ENCODE measurements at places on chromosomes 16 and 17.

- DNase-seq = no peak
These were observed 225.2 kb upstream of the MPHOSPH6 start for GRCh38 chr16:82395212-82395611.

- no peak for DNase-seq
These were observed 76.3 kb upstream of the AXIN2 start for GRCh38 chr17:65637786-65638185.

DNA sequence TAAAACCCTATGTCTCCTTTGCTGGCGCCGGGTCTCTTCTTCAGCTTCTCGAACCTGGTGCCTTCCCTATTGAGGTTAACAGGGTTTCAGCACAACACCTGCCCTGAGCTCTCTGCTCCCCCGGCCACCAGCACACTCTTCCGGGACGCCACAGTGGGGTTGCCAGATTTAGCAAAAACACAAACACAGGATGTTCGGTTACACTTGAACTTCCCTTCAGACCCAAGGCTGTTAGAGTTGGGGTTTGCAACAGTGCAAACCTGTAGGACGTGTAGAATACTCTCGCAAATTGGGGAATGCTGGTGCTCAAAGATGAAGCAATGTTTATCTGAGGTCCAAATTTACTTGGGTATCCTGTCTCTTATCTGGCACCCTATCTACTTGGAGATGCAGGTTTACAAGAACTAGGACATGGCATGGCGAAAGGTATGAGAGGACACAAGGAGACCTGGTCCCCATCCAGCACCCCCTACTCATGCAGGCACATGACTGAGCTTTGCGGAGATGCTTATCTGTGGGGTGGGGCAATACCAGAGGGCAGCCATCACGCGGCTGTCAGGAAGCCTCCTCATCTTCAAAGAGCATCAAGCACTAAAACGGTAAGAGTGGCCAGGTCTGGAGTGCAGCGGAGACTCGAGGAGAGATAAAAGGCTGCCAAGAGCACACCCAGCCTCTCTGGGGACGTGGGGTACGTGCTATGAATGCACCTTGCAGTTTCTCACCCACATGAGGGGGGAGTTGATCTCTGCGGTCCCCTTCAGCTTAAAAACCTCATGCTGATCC is 52.8 kb downstream of the SDK2 start:
- no peak for DNase-seq

- DNase-seq = no peak
These were observed 29.0 kb upstream of the HEATR6 start for GRCh38 chr17:60107526-60108257.

- DNase-seq = no peak
These were observed 4.2 kb upstream of the SREBF1 start for GRCh38 chr17:17840751-17841591.

- DNase-seq = no peak
These were observed 239.8 kb upstream of the CCL2 start for GRCh38 chr17:34015253-34015652.

DNA sequence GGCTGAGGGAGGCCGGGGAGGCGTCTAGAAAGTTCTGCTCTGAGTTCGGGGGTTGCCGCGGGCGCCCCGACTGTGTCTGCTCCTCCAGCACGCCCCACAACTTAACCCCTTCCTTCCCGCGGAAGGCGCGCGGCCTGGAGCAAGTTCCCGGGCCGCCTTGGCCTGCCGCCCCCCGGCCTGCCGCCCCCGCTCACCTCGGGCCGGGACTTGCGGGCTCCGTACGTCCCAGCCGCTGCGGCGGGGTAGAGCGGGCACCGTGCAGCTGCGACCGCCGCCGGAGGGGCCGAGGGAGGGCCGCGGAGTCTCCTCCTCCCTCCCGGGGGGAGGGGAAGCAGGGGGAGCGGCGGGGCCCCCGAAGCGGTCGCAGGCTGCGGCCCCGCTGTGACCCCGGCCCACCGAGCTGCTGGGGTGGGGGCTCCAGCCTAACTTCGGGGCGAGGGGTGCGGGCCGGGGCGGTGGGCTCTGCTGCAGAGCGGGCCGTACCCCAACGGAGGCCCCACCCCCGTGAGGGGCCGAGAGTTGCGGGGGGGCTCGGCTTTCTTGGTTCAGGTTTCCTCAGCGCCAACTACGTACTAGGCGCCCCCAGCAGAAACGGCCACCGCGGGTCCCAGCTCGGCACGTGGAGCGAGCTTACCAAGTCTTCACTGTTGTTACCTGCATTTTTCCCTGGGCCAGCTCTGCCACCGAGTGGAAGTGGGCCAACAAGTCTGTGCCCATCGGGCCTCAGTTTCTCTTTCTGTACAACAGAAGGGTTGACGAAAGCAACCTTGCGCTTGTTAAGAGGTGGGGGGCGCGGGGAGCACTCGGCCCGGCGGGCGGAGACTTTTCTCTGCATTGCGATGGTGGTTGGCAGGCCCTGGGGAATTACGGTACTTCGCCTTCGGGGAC is at the start of gene CCDC102A:
CCDC102A (minus strand) TSS at position 266 of the 888 bp plus-strand sequence. CDS start 7,394 bp downstream, outside the sequence.
- DNase-seq = no peak

GRCh38 chr16:73543331-73543969 is 495.5 kb upstream of the ZFHX3 start:
- no peak for DNase-seq

- no peak for DNase-seq
These were observed 61.4 kb upstream of the ARHGAP44 start for GRCh38 chr17:12727881-12728280.

DNA sequence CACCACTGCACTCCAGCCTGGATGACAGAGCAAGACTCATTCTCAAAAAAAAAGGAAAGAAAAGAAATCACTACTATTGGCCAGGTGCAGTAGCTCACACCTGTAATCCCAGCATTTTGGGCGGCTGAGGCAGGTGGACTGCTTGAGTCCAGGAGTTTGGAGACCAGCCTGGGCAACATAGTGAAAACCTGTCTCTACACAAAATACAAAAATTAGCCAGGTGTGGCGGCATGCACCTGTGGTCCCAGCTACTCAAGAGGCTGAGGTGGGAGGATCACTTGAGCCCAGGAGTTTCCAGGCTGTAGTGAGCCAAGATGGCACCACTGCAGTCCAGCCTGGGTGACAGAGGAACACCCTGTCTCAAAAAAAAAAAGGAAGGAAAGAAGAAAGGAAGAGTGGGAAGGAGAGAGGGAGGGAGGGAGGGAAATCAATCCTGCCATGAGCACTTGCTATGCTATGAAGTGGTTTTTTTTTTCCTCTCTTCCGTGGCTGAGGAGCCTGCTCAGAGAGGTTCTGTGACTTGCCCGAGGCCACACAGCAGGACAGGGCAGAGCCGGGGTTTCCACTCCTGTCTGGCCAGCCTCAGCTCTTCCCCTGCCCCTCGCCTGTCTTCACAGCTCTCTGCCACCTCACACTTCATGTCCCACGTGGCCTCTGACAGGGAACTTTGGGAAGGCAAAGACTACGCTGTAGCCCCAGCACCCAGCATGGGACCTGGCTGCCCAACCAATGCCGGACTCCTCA is 10.9 kb downstream of the GRIN2C start:
- no peak for DNase-seq

DNA sequence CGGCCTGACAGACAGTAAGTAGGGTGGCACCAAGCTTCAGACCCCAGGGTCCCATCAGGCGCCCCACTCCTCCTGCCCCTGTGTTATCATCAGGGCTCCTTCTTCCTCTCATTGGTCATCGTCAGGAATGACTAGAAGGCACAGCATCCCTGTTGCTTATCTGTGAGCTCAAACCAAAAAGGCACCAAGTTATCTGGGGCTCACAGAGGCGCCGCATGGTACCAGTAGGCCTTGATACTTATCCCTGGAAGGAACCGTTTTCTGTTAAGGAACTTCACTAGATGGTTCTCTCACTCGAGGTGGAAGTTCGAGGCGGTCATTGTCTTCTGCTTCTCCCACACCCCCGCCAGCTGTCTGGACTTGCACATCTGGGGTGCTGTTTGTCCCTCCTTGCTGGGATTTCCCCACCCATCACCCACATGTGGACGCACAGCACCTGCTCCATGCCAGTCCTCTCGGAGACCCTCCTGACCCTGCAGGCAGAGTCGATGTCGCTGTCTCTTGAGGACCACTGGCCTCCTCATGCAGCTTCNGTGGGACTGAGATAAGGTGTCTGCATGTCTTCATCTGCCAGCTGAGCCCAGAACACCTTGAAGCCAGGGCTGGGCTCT is 52.1 kb downstream of the METRNL start:
- DNase-seq = no peak

GRCh38 chr16:64853551-64853950 is 268.3 kb downstream of the CDH11 start:
- no peak for DNase-seq

DNA sequence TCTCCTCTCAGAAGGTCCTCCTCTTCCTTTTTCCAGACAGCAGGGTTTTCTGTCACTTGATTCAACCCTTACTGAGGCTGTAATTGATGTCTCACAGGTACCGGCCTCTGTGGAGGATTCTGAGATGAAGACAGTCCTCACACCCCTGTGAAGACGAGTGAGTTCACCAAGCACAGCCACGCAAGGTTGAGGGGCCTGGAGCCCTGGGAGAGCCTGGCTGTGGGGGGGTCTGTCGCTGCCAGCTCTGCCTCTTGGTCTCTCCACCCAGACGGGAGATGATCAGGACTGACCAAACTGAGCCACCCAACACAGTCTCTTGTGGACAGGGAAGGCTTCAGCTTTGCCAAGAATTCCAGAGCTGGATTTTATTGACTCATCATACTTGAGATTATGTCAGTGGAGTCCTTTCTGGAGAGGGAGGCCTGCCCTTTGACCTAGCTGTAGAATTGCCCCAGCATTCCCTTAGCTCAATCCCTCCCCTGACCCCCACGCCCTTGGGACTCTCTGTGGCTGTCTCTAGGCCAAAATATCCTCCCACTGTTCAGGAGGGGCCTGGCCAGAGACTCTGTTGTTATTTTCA is 51.1 kb upstream of the CRHR1 start:
- DNase-seq = no peak

- no peak for DNase-seq
These were observed 357.9 kb upstream of the ZFHX3 start for GRCh38 chr16:73405851-73406250.

DNA sequence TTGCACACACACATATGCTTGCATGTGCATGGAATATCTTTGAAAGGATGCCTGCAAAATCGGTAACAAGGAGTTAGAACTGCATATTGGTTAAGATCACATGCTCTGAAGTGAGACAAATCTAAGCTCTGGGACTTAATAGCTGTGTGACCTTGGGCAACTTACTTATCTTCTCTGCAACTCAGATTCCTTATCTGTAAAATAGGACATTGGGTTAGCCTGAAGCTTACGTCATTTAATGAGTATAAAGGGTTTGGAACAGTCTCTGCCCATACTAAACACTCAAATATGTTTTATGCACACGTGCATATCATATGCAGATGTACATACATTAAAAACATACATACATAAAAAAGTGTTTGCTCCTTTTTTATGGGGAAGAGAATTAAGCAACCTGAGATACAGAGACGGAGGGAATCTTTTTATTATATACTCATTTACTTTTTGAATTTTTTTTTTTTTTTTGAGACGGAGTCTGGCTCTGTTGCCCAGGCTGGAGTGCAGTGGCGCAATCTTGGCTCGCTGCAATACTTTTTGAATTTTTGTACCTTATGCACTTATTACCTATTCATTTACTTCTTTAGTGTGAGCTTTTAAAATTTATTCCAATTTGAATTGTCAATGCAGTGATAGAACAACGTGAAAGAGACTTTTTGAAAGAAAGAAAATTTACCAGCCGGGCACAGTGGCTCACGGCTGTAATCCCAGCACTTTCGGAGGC is 206.2 kb downstream of the CCDC182 start:
- no peak for DNase-seq

DNA sequence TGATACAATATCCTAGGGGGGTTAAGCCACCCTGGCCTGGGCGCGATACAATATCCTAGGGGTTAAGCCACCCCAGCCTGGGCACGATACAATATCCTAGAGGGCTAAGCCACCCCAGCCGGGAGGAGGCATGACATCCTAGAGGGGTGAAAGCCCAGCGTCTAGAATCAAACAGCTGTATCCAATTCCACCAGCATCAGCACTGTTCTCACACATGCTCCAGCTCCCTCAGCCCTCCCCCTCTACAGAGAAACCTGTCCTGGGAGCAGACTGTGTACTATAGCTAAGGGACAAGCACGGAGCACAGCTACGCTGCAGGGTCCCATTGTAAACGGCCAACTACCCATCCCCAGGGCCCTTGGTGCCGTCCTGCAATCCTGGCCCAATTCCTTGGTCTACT is 6.2 kb downstream of the GINS2 start:
- no peak for DNase-seq

DNA sequence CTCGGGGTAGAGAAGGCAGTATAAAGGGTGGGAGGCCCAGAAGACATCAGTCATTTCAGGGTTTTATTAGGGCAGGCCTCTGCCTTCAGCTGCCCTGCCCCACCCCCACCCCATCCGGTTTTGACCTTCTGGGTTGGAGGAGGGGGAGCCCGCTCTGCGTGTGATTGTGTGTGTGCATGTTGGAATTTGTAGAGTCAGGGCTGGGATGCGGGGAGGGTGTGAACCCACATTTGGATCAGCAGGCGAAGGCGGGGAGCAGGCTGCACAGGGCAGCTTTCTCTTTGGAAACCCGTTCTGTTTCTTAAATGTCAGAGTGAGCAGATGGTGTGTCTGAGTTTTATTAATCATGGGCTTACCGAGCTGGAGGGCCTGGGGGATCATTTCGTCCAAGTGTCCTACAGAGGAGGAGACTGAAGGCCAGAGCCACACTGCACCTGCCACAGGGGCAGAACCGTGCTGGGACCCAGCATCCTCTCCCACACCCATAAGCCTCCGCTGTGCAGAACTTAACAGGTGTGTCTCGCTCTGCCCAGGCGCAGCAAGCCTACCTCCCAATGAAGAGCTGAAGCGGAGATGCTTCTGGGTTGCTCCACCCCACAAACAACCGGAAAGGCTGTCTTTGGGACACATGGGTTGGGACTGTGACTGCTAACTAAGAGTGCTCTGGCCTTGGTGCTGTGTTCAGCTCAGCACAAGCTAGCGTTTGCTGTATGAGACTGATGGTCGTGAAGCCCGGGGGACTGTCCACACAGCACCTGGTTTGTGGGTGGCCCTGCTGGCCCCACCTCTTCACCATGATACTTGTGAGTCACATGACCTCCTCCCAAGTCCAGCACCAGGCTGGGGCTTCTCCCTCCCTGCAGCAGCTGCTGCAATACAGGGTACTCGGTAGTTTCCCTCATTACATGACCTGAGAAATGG is 70.9 kb upstream of the GSE1 start:
- no peak for DNase-seq

DNA sequence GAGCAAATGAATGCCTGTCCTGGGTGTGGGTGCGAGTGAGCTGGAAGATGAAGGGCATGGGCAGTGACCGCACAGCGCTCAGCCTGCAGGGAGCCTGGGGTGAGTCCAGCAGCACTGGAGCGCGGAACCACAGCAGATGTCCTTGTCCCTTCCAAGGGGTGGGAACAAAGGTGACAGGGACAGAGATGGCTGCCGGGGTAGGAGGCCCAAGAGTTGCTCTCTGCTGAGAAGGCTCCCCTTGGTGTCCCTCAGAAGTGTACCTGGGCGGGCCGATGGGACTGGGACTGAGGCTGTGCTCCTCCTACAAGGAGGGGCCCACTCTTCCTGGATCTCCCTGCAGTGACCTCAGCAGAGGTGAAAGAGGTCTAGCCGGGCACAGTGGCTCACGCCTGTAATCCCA is 7.6 kb upstream of the PGAP6 start:
- DNase-seq = no peak

Measured in activated gamma-delta T cell (primary cell).